Naive thymus-derived CD8-positive, alpha-beta T cell (primary cell): ENCODE measurements at places on chromosomes 4 and X. TPM values are rescaled to one million over a fixed set of nuclear protein-coding genes. Genes with fewer than 3 reads are reported as not detected.

- peaks cover 8% of the 10 kb centered on the region for H3K4me1 ChIP-seq
- DNase-seq = no peak
- no peaks in the 10 kb centered on the region for H3K27me3 ChIP-seq
- H3K36me3 ChIP-seq = no peaks in the 10 kb centered on the region
- H3K27ac ChIP-seq = no peak overlapping the region
These were observed 419.9 kb downstream of the SPRY1 start for GRCh38 chr4:123816462-123816861.

- H3K4me3 ChIP-seq = no peak overlapping the region
- H3K4me1 ChIP-seq = no peaks in the 10 kb centered on the region
These were observed 15.6 kb upstream of the EXOSC9 start for GRCh38 chr4:121785479-121785878.

DNA sequence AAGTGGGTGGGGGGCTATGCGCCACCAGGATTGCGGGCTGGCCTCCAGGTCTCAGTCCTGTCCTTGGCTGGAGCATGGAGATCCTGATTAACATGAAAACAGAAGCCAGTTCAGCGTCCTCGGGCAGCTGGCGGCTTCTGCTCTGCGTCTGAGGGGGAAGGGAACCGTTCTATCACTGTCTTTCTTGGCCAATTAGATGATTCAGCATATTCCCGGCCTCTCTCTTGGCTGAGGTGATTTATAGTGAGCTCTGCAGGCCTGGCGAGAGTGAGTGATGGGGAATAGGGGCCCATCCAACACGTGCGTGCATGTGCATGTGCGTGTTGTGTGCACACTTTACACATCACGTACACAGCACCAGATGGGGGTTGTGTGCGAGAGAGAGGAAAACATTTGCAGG lies 145.8 kb upstream of the ATP6AP2 start:
- DNase-seq = no peak
- no peak overlapping the region for H3K4me3 ChIP-seq
- peak overlapping the region; percentile 52 for H3K27ac ChIP-seq
- no peaks in the 10 kb centered on the region for H3K27me3 ChIP-seq

- H3K27ac ChIP-seq = no peak overlapping the region
- peaks cover 1% of the 10 kb centered on the region for H3K27me3 ChIP-seq
- H3K4me1 ChIP-seq = no peaks in the 10 kb centered on the region
- peaks cover 6% of the 10 kb centered on the region for H3K36me3 ChIP-seq
- no peak for DNase-seq
- no peak overlapping the region for H3K4me3 ChIP-seq
These were observed 169.1 kb upstream of the TENM3 start for GRCh38 chr4:182074139-182074538.

POLN gene
- total RNA-seq = 2.9 TPM

DNA sequence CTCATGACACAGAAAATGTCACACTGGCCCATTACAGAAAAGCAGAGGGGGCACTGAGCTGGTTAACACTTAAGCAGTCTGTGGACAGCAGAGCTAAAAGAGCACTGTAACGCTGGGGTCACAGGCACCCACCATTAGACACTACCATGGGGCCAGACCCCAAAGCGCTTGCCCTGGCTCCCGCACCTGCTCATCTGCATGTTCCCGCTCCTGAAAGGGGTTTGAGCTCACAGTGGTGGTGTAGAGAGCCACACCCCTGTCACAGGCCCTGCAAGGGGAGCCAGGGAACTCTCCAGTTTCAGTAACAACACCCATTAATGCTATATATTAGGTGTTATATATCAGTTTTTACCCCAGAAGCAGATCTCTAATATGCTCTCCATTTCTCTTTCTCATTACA lies 187.0 kb downstream of the ANKRD50 start:
- peaks cover 10% of the 10 kb centered on the region for H3K27me3 ChIP-seq
- no peaks in the 10 kb centered on the region for H3K36me3 ChIP-seq
